ENCODE measurements at places on chromosomes 13 and 19.
A peak's percentile ranks its signal among the peaks of the same experiment; 100 is the strongest.

- DNase-seq: peak; percentile 88
These were observed 146.6 kb downstream of the RGCC start for GRCh38 chr13:41603917-41604316.

DNA sequence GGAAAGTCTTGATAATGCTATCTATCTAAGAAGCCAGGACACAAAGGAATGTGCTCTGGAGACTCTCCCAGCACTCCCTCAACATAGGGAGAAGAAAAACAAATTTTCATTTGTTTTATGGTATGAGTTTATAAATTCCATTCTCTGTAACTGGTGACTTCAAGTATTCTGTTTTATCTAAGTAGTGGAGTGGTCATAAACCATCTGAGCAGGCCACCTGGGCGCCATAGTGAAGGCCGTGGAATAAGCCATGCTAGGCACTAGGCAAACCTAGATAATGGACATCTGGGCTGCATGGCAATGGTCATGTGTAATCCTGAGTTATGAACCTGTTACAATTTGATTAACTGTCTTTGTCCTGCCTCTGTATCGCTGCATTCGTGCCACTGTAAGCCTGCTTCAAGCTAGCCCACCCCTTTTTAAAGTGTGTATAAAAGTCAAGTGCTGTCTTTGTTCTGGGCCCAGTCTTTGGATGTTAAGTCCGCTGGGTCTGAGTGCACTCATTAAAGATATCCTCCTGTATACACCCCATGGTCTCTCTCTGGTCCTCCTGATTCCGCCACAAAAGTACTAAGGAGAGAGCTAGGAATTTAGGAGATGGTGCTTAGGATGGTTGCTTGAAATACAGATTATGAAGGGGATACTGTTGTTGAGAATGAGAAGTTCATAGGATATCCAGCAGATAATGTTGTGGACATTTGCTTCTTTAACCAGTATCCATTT, 13.2 kb downstream of the GTF2F2 start:
- DNase-seq: no peak

DNA sequence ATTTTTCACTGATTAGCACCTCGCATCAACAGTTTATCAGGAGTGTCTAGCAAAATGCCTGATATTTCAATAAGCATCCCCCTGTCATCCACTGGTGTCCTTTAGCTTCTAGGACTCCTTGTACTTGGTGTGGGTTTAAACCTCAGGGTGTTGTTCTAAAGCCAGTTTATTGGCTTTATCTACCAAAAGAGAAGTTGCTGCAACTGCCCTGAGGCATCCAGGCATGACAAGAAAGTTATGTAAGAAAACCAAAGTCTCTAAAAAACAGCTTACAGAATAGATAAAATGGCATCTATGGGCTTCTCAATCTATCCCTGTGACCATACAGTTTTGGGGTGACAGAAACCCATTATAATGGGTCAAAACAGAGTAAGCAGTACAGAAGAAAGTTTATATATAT, 120.3 kb upstream of the ZNF91 start:
- no peak for DNase-seq

DNA sequence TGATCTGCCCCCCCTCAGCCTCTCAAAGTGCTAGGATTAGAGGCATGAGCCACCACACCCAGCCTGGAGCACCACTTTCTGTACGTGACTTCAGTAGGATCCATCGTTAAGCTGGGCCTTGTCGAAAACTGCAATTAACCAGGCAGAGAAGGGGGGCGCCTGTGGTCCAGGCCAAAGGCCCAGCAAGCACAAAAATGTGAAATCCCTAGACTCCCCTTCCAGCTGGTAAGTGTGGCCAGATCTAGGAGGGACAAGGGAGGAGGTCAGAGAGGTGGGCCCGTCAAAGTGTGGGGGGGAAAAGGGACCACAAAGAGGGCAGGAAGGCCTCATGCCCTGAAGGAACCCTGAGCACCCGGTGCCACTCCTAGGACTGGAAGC, 13.8 kb downstream of the DDX39A start:
- DNase-seq: no peak

DNA sequence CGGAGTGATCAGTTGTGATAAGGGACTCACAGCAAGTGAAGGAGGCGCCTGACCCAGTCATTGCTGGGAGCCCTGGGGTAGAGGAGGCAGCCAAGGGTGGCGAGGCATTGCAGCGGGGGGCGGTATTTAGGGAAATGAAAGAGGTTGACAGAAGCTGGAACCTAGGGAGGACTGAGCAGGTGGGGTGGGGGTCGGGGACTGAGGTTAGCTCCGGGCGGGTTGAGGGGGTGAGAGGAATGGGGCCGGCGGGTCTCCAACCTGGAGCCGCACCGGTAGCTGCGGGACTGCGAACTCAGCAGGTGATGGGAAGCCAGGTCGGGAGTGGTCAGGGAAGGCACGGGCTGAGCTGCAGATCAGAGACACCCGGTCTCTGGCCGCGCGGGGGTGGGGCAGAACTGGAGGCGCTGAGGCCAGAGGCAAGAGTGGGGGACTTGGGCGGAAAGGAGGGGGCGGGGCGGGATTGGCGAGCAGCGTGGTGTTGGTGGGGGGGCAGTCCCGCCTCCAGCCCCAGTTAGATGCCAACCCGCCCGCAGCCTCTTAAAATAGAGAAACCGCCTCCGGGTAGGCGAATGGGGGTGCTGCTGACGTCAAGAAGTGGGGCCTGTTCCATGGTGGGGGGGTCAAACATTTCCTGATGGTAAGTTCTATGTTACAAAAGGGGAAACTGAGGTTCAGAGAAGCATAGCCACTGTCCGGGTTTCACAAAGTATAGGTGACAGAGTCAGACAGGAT, 1.5 kb downstream of the MAST3 start:
- no peak for DNase-seq

DNA sequence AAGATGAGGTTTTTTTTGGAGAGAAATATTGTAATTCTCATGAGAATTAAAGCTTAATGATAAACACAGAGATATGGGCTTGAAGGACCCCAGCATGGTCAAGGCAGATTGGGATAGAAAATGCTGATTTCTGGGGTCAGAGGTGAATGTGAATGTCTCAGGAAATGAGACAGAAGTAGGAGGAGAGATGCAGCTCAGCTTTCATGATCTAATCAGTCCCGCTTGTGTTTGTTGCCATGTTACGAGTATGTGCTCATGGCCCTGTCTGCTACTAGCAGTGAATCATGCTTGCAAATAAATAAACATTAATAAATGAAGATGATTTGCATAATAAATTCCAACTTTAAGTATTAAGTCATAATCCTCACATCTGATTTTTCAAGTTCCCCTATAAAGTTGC, 23.0 kb upstream of the NDFIP2 start:
- DNase-seq: peak; percentile 92

DNA sequence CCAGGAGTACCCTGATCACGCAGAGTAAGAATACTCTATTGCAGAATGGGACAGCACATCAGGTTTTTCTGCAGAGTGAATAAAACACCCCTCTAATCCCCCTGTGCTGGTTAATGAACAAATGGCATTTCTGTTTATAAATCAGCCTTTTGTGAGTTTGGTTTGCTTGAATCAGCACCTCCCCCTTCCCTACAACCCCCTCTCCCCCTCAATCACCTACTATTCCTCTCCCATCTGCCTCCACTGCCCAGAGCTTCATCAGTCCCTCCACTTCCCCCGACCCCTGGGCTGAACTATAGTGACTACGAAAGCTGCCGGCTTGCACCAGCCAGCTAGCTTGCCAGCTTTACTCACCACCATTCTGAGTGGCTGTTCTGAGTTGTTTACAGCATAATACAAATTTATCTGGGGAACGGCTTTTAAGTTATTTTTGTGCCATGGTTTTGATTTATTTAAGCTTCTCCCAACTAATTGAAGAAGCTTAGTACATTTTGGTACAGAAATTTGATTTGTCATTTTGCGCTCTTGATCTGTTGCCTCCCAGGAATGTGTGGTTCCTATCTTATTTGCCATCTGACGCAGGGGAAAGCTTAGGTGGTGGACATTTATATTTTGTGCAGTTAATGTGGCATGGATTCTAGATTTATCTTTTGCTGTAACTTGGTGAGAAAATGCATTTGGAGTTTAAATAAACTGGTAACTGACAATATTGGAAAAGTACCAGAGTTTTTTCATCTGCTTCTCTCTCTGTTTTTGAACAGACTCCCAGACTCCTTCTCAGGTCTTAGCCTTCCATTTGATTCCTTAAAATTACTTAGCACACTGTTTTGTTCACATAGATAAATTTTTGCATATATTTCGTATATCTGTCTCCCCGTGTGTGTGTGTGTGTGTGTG, 41.7 kb upstream of the WDFY2 start:
- no peak for DNase-seq

DNA sequence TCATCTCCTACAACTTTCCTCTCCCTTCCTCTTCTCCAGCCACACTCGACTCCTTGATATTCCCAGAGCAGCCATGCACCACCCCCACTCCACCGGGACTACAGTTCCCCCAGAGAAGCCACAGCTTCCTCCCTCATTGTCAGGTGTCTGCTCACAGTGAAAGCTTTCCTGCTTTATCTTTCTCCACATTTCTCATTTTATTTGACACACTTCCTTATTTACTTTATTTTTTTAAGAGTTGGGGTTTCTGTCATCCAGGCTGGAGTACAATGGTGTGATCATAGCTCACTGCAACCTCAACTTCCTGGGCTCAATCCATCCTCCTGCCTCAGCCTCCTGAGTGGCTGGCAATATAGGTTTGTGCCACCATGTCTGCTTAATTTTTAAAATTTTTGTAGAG, 464.6 kb downstream of the MYO16 start:
- DNase-seq: no peak

GRCh38 chr13:25391932-25392331, 20.2 kb downstream of the ATP8A2 start:
- no peak for DNase-seq

DNA sequence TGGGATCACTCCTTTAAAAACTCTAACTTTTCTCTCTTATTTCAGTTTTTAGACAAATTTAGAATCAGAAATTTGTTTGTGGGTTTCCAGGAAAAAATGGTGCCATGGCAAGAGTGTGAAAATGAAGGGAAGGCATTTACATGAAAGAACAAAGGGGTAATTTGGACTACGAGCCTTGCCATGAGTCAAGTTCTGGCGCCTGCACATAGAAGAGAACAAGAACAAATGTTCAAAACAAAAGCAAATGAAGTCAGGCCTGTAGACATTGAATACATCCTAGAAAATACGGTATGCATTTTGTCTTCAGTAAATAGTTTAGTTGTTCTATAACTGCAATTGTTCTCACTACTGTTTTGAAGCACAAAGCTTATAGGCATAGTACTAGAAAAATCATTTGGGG, 1390.5 kb downstream of the EFNB2 start:
- no peak for DNase-seq

- no peak for DNase-seq
These were observed 106.1 kb downstream of the SLC25A15 start for GRCh38 chr13:40895227-40896184.

DNA sequence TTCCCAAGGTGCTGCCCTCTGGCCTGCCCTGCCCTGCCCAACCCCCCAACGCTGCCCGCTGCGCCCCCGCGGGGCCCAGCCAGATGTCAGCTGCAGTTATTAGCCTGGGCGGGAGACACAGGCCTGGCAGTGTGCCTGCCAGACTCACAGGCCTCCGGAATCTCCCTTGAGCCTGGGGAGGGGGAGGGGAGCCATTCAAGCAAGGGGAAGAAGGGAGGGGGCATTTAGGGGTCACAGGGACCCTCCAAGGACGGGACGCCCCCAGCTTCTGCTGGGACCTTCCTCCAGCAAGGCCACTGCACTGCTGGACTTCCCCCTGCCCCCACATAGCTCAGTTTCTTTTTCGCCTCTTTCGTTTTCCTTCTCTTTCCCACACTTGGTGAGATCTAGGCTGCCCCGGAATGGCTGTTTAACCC, 2.6 kb upstream of the JUNB start:
- DNase-seq: peak; percentile 74

DNA sequence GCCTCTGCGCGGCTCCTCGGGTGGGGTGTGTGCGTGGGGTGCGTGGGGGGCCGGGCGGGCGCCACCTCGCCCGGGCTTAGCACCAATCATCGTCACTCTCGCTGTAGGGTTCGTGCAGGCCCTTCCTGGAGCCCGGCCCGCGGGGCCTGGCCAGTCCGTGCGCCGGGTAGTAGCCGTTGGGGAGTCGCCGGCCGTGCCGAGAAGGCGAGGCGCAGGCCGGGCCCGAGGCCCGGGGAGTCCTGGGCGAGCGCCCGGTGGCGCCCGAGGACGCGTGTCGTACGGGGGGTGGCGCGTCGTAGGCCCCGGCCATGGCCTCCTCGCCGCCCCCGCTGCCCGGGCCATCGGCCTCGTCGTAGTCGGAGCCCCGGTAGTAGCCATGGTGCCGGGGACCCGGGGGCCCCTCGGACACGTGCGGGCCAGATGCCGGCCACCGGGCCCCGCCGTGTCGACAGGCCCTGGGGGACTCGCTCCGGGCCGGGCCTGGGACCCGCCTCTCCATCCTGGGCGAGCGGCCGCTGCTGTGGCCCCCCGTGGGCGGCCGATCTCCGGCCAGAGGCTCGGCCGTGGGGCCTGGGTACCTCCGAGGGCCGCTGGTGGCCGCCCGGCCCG, 57.1 kb downstream of the IER2 start:
- DNase-seq: no peak

DNA sequence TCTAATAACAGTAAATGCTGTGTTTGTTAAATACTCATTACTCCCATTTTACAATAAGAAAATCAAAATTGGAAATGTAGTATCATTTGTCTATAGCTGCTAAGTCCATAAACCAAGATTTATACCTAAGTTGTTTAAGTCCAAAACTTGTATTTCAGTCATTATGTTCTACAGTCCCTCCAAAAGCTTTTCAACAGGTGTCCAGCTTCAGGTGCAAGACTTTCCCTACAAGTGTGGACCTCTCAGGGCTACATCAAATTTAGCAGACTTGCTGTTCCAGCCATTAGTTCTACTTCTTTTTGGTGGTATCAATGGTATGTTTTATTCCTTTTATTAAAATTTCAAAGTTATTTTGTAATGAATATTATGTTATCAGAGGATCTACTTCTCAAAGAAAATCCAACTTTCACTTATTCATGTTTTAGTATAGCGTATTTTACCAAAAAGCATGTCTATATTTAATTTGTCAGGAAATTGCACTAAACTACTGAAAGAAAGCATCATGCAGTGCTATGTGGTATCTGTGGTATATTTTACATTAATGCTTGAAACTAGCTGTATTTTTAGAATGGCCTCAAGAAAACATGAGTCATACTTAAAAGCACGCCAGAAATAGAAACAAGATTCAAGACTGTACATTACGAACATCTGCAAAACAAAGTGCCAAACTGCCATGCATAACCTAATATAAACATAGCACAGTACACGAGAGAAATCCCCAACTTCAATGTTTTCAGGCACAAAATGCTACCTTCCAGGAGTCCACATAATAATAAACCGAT, 44.5 kb downstream of the VWA8 start:
- DNase-seq: peak; percentile 88

DNA sequence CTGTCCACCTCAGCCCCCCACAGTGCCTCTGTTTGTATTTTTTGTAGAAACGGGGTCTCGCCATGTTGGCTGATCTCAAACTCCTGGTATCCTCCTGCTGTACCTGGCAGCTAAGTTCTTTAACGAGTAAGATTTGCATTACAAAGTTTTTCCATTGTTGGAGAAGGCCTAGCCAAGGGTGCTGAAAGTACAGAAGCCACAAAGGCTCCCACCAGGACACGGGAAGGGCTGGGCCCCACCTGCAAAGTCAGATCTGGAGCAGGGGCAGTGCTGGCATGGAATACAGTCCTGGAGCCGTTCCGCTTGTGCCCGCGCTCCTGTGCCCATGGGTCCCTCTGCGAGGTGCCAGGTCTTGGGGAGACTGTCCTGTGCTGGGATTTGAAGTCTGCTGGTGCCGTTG, 12.1 kb downstream of the FZR1 start:
- no peak for DNase-seq

- DNase-seq: no peak
These were observed 82.3 kb downstream of the RNASEH2B start for GRCh38 chr13:50991579-50992521.

- no peak for DNase-seq
These were observed 83.8 kb downstream of the RNASEH2B start for GRCh38 chr13:50993371-50993770.

GRCh38 chr13:29756506-29756905, 93.9 kb downstream of the UBL3 start:
- DNase-seq: no peak

Data from ELR (cell line).